Brain (organoid and tissue), 16 donors: ENCODE measurements at places on chromosomes 7 and 10.
A peak's percentile ranks its signal among the peaks of the same experiment; 100 is the strongest.

DNA sequence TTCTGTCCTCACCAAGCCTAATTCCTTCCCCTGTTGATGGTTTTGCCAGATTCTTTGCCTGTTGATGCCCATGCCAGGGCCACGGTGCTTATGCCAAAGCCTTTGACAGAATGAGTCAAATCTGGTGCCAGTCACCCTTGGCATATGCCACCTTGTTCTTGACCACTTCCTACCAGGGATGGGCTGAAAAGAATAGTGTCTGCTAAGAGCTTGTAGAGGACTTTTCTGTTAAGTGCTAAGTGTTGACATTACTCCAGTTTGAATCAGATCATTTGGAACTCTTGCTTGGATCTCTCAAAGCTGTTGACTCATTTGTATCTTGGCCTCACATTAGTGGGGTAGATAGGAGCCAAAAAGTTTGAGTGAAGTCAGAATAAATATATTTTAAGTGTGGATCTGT lies 661.2 kb downstream of the AUTS2 start:
- no peak for DNase-seq

DNA sequence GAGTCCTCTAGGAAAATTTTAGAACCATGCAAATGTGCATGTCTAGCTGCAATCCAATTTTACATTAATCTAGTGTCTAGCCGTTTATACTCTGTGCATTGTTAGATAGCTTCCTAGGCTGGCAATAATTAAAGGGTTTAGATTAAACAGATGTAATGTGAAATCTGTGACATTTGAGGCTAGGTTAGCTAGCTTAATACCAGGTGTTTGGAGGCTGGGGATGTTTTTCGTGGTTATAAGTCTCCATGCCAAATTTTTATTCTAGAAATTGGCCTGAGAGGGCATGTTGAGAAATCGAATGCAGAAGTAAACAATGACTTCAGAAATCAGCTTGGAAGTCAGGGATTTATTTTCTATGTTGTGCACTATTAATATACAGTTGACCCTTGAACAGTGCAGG lies 94.2 kb downstream of the ST7 start:
- DNase-seq = no peak

DNA sequence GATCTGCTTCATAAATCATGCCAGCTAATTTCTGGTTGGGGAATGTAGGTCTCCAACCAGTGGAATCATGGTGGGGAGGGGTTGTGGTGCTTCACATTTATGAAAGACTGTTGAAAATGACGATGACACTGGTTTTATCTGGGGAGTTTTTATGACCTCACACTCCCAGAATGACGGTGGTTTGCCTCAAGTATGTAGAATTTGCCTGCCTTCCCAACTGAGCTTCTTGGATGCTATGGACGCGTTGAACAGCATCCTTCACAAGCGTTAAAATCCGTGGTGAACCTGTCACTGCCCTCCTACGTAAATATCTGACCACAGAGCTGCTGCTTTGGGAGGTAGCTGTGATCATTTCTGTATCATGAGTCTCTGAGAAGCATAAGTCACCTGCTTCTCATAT lies 3.3 kb downstream of the INSYN2A start:
- DNase-seq = no peak

GRCh38 chr7:25171071-25171470 lies 46.0 kb upstream of the CYCS start:
- no peak for DNase-seq

DNA sequence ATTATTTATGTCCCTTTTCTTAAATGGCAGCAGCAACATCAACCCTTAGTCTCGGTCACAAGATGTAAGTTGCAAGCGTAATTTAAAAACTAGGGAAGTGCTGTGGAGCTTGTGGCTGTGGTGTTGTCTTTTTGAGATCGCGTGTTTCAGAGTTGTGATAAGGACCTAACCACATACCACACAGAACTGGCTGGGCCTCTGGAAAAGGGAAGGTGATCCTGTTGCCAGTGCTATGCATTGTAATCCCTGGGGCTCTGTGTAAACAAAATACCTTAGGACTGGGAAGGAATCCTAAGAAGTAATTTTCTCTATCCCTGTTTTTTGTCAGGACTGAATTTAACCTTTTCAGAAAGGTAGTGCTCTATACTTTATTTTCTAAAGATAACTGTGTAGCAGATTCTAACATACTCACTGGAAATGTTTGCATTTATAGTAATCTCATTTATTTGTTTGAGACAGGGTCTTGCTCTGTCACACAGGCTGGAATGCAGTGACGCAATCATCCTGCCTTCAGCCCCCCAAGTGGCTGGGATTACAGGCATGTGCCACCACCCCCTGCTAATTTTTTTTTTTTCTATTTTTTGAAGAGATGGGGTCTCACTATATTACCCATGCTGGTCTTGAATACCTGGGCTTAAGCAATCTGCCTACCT lies 60.4 kb downstream of the INPP5F start:
- no peak for DNase-seq

DNA sequence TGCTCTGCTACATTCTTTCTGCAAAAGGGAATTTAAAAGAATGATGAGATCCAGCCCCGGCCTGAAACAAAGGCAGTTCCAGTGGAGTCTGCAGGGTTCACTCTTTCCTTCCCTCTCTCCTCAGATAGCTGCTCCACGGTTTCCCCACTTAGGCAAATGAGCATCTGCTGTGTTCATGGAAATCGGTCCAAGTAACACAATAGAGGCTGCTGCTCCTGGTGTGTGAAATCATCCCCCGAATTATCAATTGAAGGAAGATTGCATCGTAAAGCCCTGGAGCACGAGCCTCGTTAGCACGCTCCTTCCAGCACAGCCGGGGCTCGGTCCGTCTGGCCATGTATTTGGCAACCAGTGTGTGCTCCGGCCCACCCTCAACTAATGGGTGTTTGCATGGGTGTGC lies 108.3 kb upstream of the DPP6 start:
- peak; percentile 97 for DNase-seq

- DNase-seq = peak; percentile 43
Observed at GRCh38 chr10:101780818-101781654, 2.2 kb downstream of the NPM3 start.

DNA sequence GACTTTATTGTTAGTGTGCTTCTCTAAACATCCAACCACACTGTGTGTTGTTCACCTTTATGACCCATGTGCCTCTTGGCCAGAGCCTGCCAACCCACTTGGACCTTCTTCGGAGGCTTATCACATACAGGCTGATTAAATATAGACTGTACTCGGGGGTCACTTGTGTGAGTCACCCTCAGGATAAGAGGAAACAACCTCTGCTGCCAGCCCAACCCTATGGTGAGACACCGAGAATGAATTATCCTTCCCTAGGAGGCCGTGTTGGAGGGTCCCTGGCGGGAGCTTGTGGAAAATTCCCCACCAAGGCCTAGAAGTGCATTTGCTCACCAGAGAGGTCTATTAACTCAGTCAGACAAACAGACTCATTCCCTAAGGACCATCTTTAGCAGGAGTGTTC lies 63.0 kb downstream of the FAS start:
- DNase-seq = no peak

GRCh38 chr10:101236376-101237080 lies 7.3 kb upstream of the LBX1 start:
- DNase-seq = no peak
